EH (cell line): ENCODE measurements at places on chromosomes 2 and 18.

DNA sequence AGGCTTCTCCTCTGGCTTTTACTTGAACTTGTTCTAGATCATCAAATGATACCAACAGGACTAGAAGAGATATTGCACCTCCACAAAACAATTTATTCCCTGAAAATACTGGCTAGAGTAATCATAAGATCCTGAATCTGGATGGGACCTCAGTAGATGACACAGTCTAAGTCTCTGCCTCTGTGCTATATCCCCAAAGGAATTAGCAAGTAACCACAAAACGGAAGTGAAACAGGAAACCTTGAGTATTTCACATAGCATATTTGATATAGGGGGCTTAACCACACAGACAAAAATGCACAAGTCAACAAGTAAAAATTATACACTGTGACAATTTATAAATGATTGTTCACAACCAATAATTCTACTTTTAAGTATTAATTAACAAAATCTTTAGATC, 456.9 kb upstream of the TNP1 start:
- peak; percentile 58 for DNase-seq

GRCh38 chr18:5961828-5962150, 66.5 kb upstream of the TMEM200C start:
- DNase-seq: no peak

DNA sequence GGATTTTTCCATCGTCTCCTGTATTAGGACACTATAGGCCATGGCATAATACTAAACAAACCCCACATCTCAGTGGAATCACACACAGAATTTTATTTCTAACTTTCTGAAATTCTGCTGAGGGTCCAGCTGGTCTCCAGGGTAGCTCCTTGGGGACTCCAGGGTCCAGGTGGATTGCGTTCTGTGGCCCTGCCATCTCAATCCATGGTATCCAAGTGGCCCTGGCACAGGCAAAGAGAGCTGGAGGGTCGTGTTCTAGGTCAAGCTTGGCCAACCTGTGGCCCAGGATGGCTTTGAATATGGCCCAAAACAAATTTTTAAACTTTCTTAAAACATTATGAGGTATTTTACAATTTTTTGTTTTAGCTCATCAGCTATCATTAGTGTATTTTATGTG, 134.6 kb downstream of the CTIF start:
- DNase-seq: no peak

DNA sequence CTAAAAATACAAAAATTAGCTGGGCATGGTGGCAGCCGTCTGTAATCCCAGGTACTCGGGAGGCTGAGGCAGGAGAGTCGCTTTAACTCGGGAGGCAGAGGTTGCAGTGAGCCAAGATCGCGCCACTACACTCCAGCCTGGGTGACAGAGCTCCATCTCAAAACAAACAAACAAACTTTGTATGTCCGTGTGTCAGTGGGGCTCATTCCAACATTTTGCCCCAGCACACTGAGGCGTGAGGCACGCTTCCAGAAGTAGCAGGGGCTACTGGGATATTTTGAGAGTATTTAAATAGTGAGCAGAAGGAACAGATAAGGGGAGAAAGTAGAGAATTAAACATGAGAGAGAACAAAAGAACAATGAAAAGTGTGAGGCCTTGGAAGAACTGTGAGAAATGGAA, 83.3 kb upstream of the TANK start:
- DNase-seq: no peak

GRCh38 chr2:70513738-70514137, 39.9 kb downstream of the TGFA start:
- no peak for DNase-seq

DNA sequence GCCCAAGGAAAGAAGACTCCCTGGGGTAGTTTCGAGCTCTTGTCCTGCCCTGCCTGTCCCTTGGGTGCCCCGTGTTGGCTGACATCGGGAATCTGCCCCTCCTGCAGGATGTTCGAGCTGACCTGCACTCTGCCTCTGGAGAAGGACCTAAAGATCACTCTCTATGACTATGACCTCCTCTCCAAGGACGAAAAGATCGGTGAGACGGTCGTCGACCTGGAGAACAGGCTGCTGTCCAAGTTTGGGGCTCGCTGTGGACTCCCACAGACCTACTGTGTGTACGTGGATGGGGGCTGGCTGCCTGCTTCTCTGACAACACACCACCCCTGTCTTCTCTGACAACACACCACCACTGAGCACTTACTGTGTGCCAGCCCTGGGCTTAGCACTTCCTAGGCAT, 210.8 kb downstream of the DYSF start:
- DNase-seq: no peak

GRCh38 chr18:76314015-76314414, 181.0 kb downstream of the ZNF516 start:
- DNase-seq: no peak

DNA sequence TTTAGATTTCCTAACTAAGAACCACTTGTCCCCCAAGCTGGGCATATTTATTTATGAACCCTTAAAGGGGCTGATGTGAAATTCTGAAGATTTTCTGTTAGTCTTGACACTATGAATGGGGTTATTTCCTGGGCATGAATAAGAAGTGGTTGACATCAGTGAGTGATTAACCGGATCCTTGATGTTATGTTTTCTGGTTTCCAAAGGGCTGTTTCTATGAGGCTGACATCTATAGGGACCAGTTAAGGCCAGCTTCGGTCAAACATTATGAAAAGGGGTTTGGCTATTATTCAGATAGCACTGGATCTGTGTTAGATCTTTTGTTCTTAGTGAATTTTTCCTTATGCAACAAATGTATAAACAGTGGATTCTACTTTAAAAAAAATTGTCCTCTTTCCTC, 443.7 kb upstream of the SPRED2 start:
- no peak for DNase-seq

DNA sequence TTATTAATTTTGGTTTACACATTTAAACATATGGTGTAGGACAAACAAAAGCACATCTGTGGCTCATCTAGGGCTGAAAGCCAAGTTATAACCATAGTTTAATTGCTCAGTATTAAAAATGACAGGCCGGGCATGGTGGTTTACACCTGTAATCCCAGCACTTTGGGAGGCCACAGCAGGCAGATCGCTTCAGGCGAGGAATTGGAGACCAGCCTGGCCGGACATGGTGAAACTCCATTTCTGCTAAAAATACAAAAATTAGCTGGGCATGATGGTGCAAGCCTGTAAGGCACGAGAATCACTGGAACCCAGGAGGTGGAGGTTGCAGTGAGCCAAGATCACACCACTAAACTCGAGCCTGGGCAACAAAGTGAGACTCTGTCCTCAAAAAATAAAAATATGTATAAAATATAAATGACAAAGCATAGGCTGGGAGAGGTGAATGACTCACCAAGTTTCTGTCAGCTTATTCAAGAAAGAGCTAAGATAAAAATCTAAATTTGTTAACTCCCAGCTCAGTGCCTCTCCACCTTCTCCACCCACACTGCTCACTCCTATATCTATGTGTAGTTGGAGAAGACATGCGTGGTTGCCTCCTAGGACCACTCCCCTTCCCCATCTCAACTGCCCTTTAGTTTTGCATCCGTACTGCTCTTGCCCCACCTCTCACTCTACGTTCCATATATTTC, 79.2 kb upstream of the PID1 start:
- DNase-seq: no peak

- DNase-seq: no peak
Measured at GRCh38 chr2:235471186-235471747, 22.6 kb upstream of the AGAP1 start.
